Adipose tissue (tissue), 3 donors: ENCODE measurements at places on chromosomes 3 and 15. TPM values are rescaled to one million over a fixed set of nuclear protein-coding genes. Genes with fewer than 3 reads are reported as not detected.

LMAN1L gene
- polyA plus RNA-seq, result not detected

ERICH6 gene
- polyA plus RNA-seq, result not detected

SV2B gene
- 2.0 TPM for polyA plus RNA-seq

STAC gene
- polyA plus RNA-seq, result 0.08 TPM

THSD4 gene
- 2.4 TPM for polyA plus RNA-seq
